ENCODE measurements at places on chromosomes 16 and 17. TPM values are rescaled to one million over a fixed set of nuclear protein-coding genes. Genes with fewer than 3 reads are reported as not detected.

DNA sequence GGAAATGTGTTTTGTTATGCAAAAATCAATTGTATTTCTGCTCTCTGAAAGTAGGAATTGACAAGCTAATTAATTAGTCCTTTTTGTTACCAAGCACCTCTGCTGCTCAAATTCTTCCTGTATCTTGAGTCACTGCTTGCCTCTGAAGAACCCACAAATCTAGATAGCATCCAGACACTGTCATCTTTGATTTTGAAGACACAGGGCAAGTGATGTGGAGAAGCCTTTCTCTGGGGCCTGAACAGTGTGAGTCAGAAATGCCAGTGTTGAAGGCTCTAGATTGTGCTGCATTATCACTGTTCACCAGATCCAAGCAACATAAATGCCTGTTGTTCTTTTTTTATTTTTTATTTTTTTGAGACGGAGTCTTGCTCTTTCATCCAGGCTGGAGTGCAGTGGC lies 10.9 kb upstream of the ST6GALNAC1 start:
- H3K27me3 ChIP-seq, result no peaks in the 10 kb centered on the region
- H3K4me1 ChIP-seq, result no peaks in the 10 kb centered on the region
- no peak overlapping the region for H3K4me3 ChIP-seq
- no peak overlapping the region for H3K27ac ChIP-seq
- no peaks in the 10 kb centered on the region for H3K36me3 ChIP-seq
- no peak for DNase-seq

GRCh38 chr17:82848022-82848592 lies 8.3 kb upstream of the ZNF750 start:
- H3K4me3 ChIP-seq, result peak overlapping the region; percentile 44
- no peaks in the 10 kb centered on the region for H3K36me3 ChIP-seq
- H3K27me3 ChIP-seq, result no peaks in the 10 kb centered on the region
- no peaks in the 10 kb centered on the region for H3K4me1 ChIP-seq
- peak; percentile 63 for DNase-seq

DNA sequence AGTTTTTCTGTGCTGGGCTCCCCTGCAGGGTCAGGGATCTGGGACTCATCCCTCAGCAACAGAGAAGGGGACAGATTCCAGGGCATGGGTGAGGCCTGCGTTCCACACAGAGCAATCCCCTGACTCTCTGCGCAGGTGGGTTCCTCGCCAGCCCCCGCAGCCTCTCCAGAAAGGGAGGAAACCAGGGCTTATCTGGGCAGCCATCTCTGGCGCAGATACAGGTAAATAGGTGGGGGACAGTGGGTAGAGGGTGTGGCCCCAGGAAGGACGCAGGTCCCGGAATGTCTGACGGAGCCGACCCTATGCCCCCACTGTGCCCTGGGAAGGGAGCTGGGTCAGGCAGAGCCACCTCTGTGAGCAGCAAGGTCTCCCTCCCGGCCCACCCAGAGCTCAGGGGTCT lies 23.2 kb downstream of the PIEZO1 start:
- H3K4me1 ChIP-seq, result peaks cover 25% of the 10 kb centered on the region
- DNase-seq, result no peak

GRCh38 chr17:79341222-79341780 lies 266.7 kb downstream of the ENGASE start:
- H3K27ac ChIP-seq, result no peak overlapping the region
- DNase-seq, result no peak
- H3K27me3 ChIP-seq, result peaks cover 19% of the 10 kb centered on the region
- H3K4me3 ChIP-seq, result no peak overlapping the region
- no peaks in the 10 kb centered on the region for H3K4me1 ChIP-seq

The TMEM98 gene
- 59.7 TPM for total RNA-seq

The SLC52A1 gene
- total RNA-seq, result 0.98 TPM

The ZFP1 gene
- 7.0 TPM for total RNA-seq
